ENCODE measurements at places on chromosomes 16 and 17. TPM values are rescaled to one million over a fixed set of nuclear protein-coding genes. Genes with fewer than 3 reads are reported as not detected.

SLC16A13 gene
- total RNA-seq, result 1.5 TPM

GRCh38 chr17:78394209-78394608, 15.8 kb downstream of the PGS1 start:
- no peak for DNase-seq

ARHGDIG gene
- total RNA-seq, result 0.38 TPM

- DNase-seq, result no peak
Measured at GRCh38 chr16:66908116-66908515, 10.6 kb downstream of the CDH16 start.

DNA sequence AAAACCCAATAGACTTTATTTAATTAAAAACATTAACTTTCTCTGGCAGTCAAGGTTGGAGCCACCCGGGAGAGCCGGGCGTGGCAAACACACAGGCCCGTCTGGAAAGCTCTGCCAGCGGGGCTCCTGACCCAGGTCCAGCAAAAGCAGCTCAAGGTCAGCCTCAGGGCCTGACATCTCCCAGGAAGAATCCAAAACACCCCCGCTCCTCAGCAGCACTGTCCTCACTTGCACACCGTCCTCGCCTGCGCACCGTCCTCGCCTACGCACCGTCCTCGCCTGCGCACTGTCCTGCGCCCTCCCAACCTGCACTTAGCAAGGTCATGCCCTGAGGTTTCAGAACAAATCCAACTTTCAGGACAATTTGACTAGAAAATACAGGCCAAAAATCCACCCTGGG, 31.4 kb upstream of the RPTOR start:
- no peak for DNase-seq

CCL16 gene
- total RNA-seq, result not detected

DNA sequence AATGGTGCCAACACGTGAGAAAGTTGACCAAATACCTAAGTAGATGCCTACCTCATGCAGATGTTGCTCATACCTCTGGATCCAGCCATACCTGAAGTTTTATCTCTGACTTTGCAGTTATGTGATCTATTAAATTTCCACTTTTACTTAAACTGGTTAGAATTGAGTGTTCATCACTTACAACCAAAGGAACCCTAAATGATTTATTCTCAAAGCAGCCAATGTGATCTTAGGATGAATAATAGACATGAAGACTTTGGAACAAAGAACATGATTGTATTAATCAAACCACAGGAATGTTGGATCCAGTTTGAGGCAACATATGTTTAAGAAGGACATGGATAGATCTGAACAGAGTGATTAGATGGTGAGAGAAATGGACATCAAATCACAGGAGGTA, 68.7 kb downstream of the IRX6 start:
- no peak for DNase-seq

- no peak for DNase-seq
Measured at GRCh38 chr16:54455030-54455725, 168.6 kb upstream of the IRX3 start.

DNA sequence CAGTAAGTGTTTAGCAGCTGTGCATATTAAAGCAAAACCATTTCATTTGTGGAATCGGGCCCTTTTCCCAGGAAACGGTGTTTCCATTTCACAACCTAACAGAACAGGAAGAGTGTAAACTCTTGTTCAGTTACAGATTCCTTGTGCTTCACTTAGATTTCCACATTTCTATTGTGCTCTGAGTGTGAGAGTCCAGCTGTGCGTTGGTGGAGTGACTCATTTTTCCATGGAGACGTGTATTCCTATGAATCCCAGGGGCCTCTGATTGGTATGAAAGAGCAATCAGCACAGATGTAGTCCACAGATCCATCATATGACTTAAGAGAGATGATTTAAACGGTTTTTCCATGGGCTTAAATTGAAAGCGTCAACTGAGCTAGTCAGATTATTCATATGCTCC, 13.3 kb upstream of the CAVIN1 start:
- DNase-seq, result no peak

DNA sequence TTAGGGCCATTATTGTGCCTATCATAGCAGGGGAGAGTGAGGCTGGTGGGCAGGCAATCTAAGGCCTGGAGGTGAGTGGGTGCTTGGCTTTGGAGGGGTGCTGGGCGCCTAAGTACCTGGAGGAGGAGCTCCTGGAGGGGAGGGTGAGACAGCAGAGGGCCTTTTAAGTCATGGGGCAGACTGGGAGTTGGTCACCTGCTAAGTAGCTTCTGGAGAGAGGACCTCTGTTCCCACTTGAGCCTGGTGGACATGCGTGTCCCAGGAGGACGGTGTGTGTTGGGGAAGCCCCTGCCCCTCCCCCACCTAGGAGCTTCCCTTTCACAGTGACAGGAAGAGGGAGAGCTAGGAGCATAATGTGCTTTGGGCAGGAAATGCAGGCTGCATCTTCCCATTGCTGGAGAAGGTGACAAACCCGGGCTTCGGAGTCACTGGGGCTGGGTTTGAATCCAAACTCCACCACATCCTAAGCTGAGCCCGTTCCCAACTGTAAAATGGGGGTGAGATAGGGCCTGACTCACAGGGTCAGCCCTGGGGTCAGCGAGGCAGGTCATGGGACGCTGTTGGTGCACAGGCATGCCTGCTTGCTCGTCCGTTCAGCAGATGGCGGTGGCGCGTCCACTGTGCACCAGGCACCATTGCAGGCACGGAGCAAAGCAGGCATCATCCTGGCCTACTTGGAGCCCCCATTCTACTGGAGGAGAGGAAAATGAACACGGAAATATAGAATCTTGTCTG, 37.9 kb downstream of the CMIP start:
- DNase-seq, result no peak

RCVRN gene
- total RNA-seq, result 0.33 TPM

- DNase-seq, result no peak
Measured at GRCh38 chr17:63354256-63354655, 91.8 kb downstream of the CYB561 start.

GRCh38 chr16:50842013-50842505, 100.2 kb downstream of the CYLD start:
- DNase-seq, result no peak

DNA sequence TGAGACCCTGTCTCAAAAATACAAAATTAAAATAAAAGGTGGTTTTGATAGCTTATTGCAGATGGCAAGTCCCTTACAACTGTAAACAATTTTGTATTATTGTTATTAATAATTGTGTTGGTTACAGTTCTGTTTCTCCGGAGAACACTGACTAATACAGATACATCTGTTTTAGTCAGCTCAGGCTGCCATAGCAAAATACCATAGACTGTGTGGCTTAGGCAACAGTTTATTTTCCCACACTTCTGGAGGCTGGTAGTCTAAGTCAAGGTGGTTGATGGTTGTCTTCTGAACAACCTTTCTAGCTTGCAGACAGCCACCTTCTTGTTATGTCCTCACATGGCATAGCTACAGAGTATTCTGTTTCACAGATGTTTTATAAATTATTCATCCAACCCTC, 14.2 kb upstream of the IL21R start:
- no peak for DNase-seq

GRCh38 chr16:65154321-65154720, 32.5 kb upstream of the CDH11 start:
- DNase-seq, result no peak

SPIRE2 gene
- total RNA-seq, result 1.0 TPM

GRCh38 chr17:56937687-56938086, 23.2 kb downstream of the COIL start:
- DNase-seq, result no peak

DNA sequence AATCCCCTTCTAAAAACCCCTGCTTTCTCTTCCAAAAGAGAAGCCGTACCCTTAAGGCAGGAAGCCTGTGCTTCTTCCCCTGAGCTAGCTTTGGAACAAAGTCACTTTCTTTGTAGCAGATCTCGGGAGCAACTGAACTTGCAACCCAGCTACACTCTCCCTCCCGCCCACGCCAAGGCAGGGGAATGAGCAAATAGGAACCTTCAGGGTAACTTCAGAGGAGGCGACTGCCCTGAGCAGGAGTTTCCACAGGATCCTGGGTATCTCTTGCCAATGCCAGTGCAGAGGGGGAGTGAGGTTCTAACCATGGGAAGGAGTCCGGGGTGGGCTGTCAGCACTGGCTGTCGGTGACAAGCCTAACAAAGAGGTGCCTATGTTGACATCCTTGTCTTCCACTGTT, 5.9 kb upstream of the PIRT start:
- no peak for DNase-seq

DNA sequence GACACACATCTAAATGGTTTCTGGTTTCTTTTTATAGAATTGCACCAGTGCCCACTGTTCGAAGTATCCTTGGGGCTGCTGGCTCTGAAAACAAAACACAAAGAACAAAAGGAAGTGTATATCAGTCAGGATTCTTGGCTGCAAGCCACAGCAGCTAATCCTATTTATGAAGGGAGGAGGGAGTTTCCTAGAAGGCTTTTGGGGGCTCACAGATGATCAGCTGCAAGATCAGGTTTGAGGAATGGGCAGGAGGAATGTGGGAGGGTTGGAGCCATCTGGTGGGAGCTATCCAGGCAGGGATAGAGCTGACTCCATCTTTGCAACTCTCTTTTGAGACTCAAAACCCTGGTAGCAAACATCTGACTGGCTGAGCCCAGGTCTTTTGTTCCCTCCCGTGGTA, 118.3 kb upstream of the EEF2KMT start:
- no peak for DNase-seq

DNA sequence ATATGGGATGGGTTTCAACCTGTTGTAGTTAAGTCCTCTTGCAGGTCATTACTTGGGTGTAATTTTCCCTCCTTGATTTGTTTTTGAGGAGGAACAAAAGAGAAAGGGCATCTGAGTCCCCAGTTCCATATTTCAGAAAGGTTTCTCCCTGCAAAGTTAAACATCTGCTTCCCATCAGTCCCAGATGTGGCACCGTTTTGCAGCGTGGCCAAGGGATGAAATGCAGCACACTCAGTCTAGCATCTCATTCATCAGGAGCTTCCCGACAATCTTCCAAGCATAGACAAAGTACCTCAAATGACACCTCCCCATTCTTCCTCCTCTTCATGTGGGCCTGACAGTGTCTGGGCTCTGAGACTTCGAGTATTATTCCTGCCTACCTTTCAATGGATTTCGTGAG, 363.7 kb upstream of the SOX9 start:
- DNase-seq, result no peak

DNA sequence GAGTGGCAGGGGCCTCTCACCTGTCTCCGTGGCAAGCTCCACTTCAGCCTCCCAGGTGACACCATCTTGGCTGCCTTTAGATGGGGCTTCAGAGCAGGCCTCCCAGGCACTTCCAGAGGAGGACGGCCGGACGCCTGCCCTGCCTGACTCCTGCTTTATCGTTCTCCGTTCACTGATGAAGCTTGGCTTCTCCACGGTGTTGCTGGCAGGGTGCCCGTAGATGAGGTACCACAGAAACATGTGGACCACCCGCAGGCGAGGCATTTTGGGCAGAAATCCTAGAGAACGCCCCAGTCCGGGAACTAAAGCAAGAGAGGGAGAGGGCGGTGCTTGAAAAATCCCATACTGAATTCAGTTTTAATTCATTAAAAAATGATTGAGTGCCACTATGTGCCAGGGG, 54.5 kb downstream of the GTF3C1 start:
- peak; percentile 91 for DNase-seq

GRCh38 chr16:85611444-85612190, 1.5 kb upstream of the GSE1 start:
- peak; percentile 94 for DNase-seq

- DNase-seq, result peak; percentile 90
Measured at GRCh38 chr17:38454532-38454931, 26.3 kb downstream of the ARHGAP23 start.

DNA sequence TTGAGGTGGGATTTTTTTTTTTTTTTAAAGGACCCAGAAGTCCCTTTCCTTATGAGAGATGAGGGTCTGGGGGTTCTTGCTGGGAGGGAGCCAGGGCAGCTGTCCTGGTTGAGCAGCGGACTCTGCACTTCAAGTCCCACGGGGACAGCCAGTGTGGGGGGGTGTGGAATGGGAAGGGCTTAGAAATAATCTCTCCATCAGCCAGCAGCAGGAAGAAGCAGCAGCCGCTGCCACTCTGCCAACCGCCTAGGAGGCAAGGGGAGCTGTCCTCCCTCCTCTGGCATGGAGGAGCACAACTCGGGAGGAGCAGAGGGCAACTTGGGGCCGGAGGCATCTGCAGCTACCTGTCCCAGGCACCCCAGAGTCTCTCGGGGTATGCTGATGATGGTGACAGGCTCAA, at the start of gene KCNG4:
Gene KCNG4 (minus strand): TSS at position 104 of the 400 bp plus-strand sequence. CDS start 2,527 bp downstream, outside the sequence.
- no peak for DNase-seq

GRCh38 chr17:32315171-32315570, 26.8 kb downstream of the C17orf75 start:
- DNase-seq, result peak; percentile 72

CENPT gene
- total RNA-seq, result 38.7 TPM

- DNase-seq, result no peak
Measured at GRCh38 chr16:84552135-84552534, 47.7 kb upstream of the MEAK7 start.

DNA sequence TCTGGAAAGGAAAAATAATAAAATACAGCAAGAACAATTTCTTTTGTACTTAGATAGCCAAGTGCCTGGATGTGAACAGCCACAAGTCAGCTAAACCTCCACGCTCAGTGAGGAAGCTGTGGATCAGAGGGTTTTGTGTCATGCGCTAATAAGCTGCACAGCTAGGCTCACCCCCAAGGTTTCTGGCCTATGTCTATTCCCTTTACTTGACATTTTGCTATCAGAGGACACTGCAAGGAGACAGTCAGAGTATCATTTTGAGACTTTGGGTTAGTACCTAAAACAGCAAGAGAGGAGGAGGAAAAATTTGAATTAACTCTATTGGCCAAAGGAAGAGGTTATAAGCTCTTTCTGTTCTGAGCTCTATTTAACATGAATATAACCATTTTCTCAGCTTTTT, 139.3 kb downstream of the KCNJ2 start:
- DNase-seq, result no peak

HS3ST3A1 gene
- 0.28 TPM for total RNA-seq

GRCh38 chr17:80819422-80820164, 172.0 kb upstream of the CHMP6 start:
- DNase-seq, result no peak

GRCh38 chr17:27808628-27809027, 8.3 kb upstream of the NOS2 start:
- no peak for DNase-seq

DNA sequence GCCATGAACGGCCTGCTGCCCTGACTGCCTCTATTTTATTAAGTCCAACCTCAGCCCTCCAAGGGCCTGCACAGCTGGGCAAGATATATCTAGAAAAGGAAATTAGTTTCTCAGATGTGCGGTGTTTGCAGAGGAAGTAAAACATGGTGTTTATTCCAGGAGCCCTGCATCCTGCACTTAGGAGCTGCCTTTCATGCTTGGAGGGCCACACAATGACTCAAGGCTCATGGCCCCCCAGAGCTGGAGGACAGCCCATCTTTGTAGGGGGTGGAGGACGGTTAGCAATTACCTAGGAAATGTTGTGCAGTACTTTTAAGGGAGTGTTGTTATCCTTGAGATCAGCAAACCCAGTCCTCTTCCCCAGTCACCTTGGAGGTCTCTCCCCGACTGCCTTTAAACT, 80.5 kb downstream of the COPRS start:
- DNase-seq, result no peak

TBX2 gene
- 11.2 TPM for total RNA-seq

DNA sequence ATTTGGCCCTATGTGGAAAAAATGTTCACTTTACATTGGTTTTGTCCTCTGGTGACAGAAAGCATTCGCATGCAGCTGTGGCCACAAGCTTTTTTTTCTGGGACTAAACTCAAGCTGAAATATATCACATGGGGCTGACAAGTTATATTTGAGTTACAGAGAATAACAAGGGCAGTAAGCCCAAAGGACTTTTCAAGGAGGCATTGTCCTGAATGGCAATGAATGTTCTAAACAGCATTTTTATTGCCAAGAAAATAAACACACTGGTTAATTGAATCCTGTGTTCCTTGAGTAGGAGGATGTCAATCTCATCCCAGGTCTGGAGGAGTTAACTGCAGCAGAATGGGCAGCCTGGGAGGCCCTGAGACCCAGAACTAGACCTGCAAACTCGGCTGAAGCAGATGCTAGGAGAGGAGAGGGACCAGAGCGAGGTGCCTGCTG, 114.5 kb downstream of the COPRS start:
- DNase-seq, result no peak

Data from posterior vena cava (tissue), 2 donors.